ENCODE measurements at places on chromosomes 16 and 17.

DNA sequence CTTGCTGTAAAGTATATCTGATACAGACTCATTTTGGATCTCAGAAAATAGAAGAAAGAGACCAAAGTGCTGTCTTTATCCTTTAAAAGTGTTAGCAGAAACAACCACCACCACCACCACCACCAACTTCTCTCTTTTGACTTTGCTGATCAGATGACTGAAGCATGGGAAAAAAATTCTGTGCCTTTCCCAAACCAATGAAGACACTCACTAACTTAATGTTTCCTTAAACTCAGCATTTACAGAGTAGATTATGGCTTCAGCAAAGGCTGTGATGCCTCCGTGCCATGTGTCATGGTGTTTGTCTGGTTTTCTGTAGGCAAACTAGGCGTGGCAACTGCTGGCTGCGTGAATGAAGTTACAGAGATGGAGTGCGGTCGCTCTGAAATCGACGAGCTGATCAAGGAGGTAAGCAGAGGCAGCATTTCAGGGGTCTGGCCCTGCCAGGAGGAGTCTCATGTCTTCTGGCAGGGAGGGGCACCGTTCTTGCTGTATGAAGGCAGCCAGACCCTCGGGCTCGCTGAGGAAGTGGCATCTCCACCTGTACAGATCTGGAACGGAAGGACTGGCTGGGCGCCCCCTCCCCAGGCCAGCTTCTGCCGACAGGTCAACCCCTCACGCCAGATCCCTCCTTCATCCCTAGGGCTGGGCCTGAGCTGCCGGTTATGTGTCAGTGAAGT is 12.4 kb downstream of the IRF8 start:
- no peak for DNase-seq

- no peak for DNase-seq
These were observed 170.2 kb upstream of the GOT2 start for GRCh38 chr16:58904291-58904690.

DNA sequence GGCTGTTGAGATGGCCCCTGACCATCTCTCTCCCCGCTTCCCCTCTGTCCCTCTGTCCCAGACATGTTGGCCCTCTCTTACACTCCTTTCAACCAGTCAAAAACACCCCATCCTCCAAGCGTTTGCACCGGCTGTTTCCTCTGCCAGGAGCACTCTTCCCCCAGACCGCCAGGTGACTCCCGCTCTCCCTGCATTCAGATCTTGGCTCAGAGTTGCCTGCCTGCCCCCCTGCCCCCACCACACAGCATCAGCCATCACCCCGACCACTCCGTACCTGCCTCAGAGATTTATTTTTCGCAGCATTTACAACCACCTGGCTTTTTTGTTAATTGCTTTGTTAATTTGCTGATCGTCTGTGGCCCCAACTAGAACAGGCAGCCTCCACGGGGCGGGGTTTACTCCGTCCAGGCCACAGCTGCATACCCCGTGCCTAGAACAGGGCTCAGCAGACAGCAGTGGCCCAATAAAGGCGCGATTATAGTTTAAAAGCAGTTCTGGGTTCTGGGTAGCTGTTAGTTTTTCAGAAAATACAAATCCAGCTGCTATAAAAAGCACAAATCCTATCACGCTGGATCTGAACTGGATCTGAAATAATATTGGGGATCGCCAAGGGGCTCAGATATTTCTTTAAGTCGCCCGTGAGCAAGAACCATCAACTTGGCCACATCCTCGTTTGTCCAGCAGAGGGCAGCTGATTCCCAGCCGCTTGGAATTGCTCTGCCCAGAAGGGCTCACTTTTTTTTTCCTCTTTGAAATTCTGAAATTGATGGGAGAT is 173.6 kb downstream of the IRF8 start:
- DNase-seq = peak; percentile 55

- DNase-seq = peak; percentile 94
These were observed 31.0 kb downstream of the HEATR3 start for GRCh38 chr16:50096791-50097190.

DNA sequence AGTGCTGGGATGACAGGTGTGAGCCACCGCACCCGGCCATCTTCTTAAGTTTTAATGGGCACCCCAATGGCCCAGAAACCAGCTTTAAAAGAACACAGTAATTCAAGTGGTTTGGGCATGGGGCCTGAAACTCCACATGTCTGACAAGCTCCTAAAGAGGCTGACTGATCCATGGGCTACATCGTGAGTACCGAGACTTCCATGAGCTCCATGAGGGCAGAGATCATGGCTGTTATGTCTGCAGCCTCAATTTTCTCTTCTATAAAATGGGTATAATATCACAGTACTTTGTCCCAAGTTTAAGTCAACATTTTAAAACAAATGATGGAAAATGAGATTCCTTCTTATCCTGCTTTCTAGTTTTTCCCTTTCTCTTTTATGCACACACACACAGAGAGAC is 397.6 kb upstream of the MAF start:
- DNase-seq = no peak

DNA sequence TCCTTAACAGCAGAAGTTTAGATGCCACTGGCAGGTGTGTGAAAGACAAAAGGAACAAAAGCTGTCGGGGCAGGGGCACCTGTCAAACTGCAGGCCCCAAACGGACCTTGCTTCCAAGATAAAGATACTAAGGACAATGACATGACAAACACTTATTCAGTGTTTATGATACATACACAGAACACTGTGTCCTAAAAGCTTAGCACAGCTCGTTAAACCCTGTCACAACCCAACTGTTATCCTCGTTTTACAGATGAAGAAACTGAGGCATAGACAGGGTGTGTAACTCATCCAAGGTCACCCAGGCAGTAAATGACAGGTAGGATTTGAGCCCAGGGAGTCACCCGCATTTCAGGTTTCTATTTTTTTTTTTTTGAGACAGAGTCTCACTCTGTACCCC is 9.6 kb downstream of the SDK2 start:
- DNase-seq = no peak

GRCh38 chr16:3099732-3100499 is 822 bp upstream of the ZSCAN10 start:
- peak; percentile 90 for DNase-seq

DNA sequence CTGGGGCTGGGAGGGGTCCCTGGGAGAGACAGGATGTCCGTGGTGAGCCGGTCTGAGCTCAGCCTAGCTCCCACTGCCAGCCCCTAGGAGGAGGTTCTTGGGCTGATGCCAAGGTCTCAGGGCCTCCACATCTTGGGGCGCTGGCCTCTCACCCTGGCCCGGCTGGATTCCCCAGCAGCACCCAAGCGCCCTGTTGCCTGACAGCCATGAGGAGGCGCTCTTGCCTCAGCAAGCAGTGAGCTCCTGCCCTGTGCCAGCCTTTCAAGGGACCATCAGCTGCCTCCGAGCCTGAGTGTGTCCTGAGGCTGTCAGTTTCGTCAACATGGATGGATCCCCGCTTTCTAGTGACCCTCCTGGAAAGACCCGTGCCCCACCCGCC is 234.9 kb upstream of the CIBAR2 start:
- peak; percentile 37 for DNase-seq

- DNase-seq = peak; percentile 3
These were observed 60.4 kb upstream of the MMP2 start for GRCh38 chr16:55418586-55418985.

DNA sequence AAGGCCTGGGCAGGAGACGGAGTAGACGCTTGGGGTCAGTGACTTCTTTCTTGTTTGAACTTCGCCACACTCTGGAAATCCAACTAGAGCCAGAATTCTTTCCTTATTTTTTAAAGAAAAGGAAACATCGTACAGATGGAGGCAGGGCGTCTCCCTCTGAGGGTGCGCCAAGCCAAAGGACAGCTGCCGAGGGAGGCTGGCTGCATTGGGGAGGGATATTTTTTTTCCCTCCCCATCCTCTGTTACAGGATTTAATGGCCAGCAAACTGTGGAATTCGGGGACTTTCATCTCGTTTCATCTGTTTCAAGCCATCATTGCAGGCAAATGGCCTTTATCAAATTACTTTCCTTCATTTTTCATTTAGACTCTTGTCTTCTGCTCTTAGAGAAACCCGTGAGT is 15.9 kb downstream of the CDK5R1 start:
- no peak for DNase-seq

DNA sequence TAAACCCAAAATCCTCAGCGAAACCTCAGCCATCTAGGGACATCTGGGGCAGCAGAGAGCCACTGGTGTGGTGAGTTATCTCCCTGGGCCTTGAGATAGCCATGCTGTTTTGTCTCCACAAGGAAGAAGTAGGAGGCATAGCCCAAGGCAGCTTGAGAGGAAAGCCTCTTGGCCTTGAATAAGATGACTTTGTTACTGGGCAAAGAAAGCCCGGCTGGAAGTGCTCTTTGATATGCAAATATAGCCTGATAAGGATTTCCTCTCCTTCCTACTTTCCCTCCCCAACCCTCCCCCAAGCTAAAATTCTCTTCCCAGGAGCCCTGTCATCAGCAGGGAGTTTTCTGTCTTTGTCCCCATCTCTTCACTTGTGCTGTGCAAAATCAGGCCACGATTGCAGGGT is 694.4 kb downstream of the MAF start:
- DNase-seq = no peak

- DNase-seq = no peak
These were observed 60.8 kb downstream of the TBC1D16 start for GRCh38 chr17:79974566-79975497.

GRCh38 chr16:19232988-19233387 is 52.5 kb upstream of the CLEC19A start:
- DNase-seq = no peak

DNA sequence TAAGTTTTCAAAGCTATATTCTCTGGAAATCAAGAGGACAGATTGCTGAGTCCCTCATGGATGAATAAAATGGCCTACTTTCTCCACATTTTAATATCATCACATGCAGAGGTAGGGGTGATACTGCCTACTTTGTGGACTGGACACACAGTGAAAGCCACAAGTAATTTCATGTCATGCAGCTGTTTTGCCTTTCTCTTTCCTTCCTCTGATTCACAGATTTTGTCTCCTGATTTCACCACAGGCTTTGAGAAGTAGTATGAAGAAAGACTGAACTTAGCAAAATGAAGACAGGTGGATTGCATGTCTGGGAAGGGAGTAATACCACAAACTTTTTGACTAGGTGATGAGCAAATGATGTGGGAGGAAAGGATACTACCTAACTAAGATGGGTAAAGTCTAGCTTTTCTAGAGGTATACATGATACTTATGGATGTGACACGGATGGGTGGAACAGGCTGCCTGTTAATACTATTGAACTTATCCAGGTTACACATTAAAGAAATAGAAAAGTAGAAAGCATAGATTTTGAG is 478.4 kb upstream of the GOT2 start:
- DNase-seq = no peak

DNA sequence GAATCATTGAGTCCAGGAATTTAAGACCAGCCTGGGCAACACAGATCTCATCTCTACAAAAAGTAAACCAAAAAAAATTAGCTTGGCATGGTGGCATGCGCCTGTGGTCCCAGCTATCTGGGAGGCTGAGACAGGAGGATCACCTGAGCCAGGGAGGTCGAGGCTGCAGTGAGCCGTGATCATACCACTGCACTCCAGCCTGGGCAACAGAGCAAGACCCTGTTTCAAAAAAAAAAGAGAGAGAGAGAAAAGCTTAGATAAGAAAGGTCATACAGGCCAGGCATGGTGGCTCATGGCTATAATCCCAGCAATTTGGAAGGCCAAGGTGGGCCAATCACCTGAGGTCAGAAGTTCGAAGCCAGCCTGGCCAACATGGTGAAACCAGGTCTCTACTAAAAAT is 63.5 kb upstream of the DNAH17 start:
- no peak for DNase-seq

DNA sequence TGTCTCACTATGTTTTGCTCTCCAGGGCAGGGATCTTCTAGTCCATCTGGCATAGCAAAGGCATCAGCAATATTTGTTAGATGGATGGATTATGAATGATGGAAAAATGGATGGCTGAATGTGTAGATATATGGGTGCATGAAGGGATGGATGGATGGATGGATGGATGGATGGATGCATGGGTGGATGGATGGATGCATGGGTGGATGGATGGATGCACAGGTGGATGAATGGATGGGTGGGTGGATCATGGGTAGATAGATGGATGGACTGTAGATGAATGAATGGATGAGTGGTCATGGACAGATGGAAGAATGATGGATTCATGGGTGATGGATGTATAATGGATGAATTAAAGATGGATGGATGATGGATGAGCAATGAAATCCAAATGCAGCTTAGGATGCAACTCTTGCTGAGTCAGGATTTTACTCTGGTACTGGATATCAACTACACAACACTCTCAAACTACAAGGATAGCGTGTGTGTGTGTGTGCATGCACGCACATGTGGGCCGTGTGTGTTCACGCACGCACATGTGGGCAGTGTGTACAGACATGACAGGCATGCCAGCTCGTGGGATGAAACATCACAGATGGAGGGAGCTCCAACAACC is 34.0 kb downstream of the GSG1L start:
- no peak for DNase-seq

DNA sequence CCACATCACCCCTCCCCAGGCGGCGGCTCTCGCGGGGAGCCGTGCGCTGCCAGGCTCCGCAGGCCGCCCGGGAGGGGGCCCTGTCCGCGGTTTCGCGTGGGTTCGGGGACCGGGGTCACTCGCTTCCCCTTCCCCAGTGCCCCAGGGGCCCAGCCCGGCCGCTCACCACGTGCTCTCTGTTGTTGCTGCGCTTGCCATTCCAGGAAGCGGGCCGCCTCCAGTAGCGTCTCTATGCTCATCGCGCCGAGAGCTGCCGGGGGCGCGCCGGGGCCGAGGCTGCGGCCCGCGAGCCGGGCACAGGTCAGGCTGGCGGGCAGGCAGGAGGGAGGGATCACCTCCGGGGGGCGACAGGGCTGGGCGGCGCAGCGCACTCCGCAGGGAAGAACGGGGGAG is 390 bp downstream of the MNT start:
- peak; percentile 53 for DNase-seq

- peak; percentile 69 for DNase-seq
These were observed 102.0 kb downstream of the ADAMTS18 start for GRCh38 chr16:77332792-77333191.

GRCh38 chr17:1422885-1423284 is 22.9 kb upstream of the YWHAE start:
- peak; percentile 96 for DNase-seq

DNA sequence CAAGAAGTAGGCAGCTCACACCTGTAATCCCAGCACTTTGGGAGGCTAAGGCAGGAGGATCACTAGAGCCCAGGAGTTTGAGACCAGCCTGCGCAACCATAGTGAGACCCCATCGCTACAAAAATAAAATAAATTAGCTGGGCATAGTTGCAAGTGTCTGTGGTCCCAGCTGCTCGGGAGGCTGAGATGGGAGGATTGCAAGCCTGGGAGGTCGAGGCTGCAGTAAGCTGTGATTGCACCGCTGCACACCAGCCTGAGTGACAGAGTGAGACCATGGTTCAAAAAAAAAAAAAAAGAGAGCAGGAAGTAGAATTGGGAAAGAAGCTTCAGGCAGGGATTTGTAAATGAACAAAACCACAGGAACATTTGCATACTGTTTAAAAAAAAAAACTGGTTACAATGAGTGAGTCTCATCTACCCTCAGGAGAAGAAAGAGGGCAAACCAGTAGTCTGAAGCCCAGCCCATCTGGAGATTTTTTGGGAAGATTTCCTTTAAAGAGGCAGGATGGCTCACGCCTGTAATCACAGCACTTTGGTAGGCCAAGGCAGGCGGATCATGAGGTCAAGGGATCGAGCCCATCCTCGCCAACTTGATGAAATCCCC is 7.9 kb downstream of the MPV17L start:
- DNase-seq = no peak

GRCh38 chr17:6191405-6192324 is 121.5 kb downstream of the WSCD1 start:
- no peak for DNase-seq

GRCh38 chr16:10098991-10099390 is 83.2 kb downstream of the GRIN2A start:
- DNase-seq = peak; percentile 80

Data from fibroblast of skin of right biceps (primary cell).